ENCODE measurements at places on chromosomes 6 and 20. TPM values are rescaled to one million over a fixed set of nuclear protein-coding genes. Genes with fewer than 3 reads are reported as not detected.

TXLNB gene
- 2.7 TPM for polyA plus RNA-seq

HLA-DQA1 gene
- 3.3 TPM for polyA plus RNA-seq

MYLK2 gene
- 0.76 TPM for polyA plus RNA-seq

CLDN20 gene
- 3.3 TPM for polyA plus RNA-seq

TP53TG5 gene
- polyA plus RNA-seq: 2.0 TPM

RIPPLY2 gene
- polyA plus RNA-seq: not detected

ESR1 gene
- polyA plus RNA-seq: 2.1 TPM

BMP7 gene
- 62.4 TPM for polyA plus RNA-seq

WFDC12 gene
- polyA plus RNA-seq: not detected

FAM50B gene
- polyA plus RNA-seq: 9.3 TPM

BPIFA2 gene
- not detected for polyA plus RNA-seq

SYCP2L gene
- 7.9 TPM for polyA plus RNA-seq

TFAP2B gene
- polyA plus RNA-seq: 15.3 TPM

GRIK2 gene
- polyA plus RNA-seq: 16.5 TPM

GRCh38 chr20:62764156-62764935 is 31.9 kb upstream of the MRGBP start:
- DNase-seq: no peak

DNA sequence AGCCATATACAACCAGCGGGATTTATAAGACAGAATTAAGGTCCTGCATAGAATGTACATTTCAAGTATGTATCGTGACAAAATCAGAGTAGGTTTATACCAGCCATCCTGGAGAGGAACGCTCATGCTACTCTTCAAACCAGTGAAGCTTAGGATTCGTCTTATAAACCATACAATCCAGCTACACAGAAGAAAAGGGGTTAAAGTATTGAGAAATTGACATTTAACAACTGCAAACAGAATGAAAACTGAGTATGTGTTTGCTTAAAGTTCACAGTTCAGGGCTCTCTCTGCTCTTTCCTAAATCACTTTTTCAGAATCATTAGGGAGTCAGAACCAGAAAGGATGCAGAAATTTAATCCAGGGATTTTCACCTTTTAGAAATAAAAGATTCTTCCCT is 17.9 kb downstream of the ADAT2 start:
- no peak for DNase-seq

GRCh38 chr20:63015662-63016361 is 9.0 kb upstream of the BHLHE23 start:
- no peak for DNase-seq

GRCh38 chr6:3280866-3281465 is 22.2 kb downstream of the PSMG4 start:
- no peak for DNase-seq

DNA sequence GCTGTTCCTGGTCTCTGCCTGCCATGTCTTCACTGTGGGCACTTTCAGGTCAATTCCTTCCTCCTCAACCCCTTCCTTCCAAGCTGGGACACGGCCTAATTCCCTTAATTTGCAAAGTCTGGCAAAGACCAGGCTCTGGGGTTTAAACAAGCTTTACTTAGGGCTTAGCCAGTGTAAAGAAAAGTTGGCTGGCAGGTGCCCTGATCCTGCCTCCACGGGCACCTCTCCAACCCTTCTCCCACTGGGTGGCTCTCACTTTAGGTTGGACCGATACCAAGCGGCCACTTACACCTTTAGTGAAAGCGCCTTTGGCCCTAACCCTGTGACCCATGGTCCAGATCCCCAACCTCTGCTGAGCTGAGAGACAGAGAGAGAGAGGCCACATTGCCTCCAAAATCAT is 13.7 kb upstream of the MLN start:
- no peak for DNase-seq

DNA sequence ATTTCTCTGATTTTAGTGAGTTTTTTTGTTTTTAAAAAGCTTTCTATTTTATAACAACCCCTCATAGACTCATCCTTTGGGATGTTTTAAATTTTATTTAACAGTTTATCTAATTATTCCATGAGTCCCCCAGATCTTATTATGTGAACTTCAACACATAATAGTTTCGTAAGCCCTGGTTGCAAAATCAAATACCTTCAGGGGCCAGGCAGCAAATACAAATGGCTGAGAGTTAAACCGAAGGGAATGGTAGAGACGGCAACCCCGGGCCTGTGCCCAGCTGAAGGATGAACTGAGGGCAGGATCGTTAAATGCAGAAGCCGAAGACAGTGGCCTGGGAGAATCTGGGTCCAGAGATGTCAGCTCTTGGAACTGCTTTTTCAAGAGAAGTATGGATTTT is 88.4 kb downstream of the RTN4IP1 start:
- DNase-seq: no peak

DNA sequence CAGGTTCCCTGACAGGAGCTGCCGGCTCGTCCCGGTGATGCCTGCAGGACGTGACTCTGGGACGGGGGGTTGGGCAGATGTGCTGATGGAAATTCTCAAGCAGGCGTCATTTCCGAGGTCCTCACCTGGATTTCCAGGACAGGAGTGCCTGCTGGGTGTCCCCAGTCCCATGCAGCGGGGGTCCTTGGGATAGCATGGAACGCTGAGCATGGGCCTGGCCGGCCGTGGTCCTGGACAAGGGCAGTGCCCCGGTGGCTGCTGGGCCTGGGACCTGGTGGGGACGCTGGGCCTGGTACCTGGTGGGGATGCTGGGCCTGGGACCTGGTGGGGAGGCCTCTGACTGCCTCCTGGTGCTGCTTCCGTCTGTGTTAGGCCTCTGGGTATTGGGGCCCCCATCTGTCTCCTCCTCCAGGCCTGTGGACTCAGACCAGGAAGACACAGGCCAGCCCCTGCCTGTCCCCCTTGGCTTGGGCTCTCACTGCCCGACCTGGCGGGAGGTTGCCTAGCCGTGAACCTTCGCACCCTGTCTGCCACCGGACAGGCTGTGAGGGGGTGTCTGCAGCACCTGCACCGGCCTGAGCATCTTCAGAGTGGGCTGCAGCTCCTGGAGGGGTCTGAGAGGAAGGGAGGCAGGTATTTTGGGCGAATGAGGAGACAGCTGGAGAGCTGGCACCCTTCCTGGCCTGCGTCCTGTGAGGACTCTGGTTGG is 6.2 kb downstream of the RTEL1 start:
- DNase-seq: no peak

DNA sequence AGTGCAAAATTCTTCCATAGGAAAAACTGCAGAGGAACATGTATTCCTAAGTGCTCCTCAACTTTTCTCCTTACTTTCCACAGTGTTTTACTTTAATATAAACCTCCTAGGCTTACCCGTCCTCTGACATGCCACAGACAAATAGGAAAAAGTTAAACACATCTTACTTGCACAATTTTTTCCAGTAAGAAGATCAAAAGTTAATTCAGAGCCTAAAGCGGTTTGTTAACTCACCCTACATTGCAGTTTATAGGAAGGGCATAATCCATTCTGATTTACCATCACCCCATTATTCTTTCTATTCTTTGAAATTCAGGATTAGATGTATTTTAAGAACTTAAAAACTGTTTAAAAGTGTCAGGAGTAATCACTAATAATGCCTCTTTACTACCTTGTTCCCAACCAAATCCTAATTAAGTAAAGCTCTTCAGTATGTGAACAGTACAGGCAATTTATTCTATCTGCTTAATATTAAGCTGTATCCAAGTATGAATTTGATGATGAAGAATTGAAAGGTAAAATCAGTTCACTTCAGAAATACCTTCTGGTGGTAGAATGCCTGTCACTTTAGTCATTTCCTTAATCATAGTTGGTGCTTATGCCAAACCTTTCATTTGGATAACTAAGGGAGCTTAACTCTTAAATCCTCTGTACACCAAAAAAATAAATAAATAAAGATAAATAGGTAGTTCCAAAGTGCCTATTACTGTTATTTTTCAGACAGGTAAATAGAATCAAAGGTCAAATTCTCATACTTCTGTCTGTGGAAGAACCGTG is 292.0 kb downstream of the ALDH8A1 start:
- DNase-seq: no peak

GRCh38 chr20:34164381-34164984 is 52.4 kb upstream of the EIF2S2 start:
- no peak for DNase-seq

- DNase-seq: no peak
Measured at GRCh38 chr6:69735027-69735426, 61.8 kb downstream of the LMBRD1 start.

DNA sequence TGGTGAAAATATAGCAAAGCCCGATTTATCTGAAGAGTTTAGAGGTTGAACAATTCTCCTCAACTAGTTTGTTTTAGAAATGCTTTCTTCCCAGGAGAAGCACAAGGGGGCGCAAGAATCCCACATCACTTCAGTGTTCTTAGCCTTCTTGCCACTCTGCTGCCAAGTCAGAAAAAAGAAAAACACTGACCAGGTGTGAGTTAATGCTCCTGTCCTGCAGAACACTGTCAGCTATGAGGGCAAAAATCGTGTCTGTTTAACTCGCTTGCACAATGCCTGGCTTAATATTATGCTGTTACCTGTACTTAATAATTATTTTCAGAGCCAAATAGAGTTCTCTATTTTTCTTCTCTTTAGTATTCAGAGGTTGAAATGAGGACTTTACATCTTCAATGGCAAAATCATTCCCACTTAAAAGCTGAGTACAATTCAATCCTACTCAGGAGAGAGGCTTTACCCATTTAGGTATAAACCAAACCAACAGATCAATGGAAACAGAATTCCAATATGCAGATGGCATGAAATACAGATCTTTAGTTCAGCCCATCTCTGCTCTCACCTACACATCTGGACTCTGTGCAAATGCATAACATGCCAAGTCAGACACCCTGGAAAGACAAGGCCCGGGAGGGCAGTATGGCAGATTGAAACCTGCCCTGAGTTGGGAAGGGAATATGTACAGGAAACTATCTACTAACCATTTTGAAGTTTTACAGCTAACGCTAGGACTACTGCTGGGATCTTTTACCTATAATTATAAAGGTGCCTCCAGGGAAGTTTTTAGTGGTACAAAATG is 71.4 kb upstream of the TULP1 start:
- DNase-seq: peak; percentile 80

DNA sequence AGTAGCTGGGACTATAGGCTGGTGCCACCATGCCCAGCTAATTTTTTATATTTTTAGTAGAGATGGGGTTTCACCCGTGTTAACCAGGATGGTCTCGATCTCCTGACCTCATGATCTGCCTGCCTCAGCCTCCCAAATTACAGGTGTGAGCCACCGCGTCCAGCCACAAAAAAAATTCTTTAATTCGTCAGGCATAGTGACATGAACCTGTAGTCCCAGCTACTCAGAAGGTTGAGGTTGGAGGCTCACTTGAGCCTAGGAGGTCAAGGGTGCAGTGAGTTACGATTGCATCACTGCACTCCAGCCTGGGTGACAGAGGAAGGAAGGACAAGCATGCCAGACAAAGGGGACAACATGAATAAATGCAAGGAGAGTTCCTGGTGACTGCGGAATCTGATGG is 19.5 kb upstream of the ASXL1 start:
- DNase-seq: no peak

GRCh38 chr6:170296423-170296745 is 5.5 kb upstream of the DLL1 start:
- no peak for DNase-seq

GRCh38 chr20:54295686-54296085 is 87.8 kb downstream of the PFDN4 start:
- no peak for DNase-seq

GRCh38 chr6:26044140-26045064 is 42.8 kb upstream of the HFE start:
- no peak for DNase-seq

- DNase-seq: no peak
Measured at GRCh38 chr6:126153661-126154060, 167.3 kb downstream of the TRMT11 start.

DNA sequence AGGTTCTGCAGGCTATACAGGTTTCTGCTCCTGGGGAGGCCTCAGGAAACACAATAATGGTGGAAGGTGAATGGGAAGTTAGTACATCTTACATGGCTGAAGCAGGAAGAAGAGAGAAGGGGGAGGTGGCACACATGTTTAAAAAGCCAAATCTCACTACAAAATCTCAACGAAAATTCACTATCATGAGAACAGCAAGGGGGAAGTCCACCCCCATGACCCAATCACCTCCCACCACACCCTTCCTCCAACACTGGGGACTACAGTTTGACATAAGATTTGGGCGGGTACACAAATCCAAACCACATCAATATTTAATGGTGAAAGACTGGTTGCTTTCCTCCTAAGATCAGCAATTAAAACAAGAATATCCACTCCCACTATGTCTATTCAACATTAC is 13.8 kb upstream of the POLR1H start:
- DNase-seq: no peak

- no peak for DNase-seq
Measured at GRCh38 chr20:50852085-50852484, 57.2 kb downstream of the BCAS4 start.

- no peak for DNase-seq
Measured at GRCh38 chr6:142458836-142459235, 157.0 kb downstream of the ADGRG6 start.

GRCh38 chr20:53238121-53238660 is 266.0 kb downstream of the TSHZ2 start:
- no peak for DNase-seq

DNA sequence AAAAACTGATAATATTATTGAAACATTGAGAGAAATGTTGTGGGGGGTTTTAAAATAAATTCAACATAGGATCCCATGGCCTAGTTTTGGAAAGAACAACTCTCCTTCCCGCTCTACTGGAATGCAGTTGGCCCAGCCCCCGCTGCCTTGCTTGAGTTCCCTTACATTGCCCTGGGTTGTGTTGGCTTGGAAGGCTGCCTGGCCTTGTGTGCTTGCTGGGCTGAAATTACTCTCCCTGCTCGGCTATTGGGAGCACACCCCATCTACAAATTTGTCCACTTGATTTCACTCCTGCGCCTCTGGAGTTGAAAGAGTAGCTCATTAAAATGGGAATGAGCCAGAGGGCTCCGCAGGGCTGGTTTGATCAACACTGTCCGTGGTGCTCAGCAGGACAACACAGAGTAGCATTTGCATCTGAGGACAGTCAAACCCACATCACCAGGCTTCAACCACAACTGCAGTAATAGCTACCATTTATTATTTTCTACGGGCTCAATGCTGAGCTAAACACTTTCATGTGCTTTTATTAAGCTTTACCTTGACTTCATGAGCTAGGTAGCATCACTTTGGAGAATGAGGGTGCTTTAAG is 35.2 kb downstream of the DOK5 start:
- peak; percentile 60 for DNase-seq

DNA sequence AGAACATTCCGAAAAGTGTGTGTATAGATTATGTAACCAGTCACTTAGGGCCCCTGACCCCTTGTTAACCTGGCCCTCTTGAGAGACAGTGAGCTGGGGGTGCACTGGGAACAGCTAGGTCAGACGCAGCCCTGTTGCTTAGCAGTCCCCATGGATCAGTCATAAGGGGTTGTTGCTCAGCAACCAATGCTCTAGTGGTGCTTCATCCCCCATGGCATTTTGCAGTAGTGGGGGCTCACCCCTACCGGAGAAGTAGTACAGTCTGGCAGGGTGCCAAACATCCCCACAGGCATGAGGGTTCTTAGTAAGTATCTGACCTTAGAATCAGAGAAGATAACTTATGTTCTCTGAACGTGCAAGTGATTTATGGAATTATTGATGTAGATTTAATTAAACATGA is 12.3 kb downstream of the PKIB start:
- DNase-seq: no peak

GRCh38 chr20:47382746-47383415 is 26.4 kb upstream of the ZMYND8 start:
- DNase-seq: no peak

GRCh38 chr6:148441454-148441911 is 98.8 kb downstream of the SASH1 start:
- DNase-seq: no peak

GRCh38 chr6:26232940-26233648 is 131.9 kb upstream of the BTN3A2 start:
- DNase-seq: no peak

All from left kidney (tissue), 8 donors.